ENCODE measurements at places on chromosomes 11 and 22.

GRCh38 chr11:79412761-79413160 lies 28.1 kb downstream of the TENM4 start:
- DNase-seq, result no peak

- no peak for DNase-seq
Observed at GRCh38 chr11:73194593-73194992, 23.5 kb upstream of the P2RY2 start.

DNA sequence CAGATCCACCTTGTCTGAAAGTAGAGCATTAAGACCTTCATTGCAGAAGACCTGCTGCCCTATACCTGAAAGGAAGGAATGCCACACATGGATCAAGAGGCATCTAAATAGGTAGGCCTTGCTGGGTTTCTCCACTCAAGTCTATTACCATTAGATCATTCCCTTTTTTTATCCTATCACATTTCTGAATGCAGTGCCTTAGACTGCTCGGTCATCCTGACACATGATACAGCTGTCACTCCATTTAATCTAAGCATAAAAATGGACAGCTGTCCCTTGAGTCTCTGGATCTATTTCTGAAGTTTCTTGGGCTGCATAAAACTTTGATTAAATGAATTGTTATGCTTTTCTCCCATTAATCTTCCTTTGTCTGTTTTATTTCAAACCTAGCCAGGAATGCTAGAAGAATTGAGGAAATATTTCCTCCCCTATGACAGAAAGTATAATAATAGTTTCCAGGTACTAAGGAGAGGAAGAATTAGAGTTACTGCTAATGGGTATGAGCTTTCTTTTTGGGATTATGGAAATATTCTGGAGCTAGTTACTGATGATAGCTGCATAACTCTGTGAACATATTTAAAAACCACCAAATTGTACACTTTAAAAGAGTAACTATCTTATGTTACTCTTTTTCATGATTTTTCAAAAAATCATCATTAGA lies 88.0 kb downstream of the DLG2 start:
- DNase-seq, result no peak

- DNase-seq, result no peak
Observed at GRCh38 chr11:94576306-94576705, 9.1 kb downstream of the PIWIL4 start.

DNA sequence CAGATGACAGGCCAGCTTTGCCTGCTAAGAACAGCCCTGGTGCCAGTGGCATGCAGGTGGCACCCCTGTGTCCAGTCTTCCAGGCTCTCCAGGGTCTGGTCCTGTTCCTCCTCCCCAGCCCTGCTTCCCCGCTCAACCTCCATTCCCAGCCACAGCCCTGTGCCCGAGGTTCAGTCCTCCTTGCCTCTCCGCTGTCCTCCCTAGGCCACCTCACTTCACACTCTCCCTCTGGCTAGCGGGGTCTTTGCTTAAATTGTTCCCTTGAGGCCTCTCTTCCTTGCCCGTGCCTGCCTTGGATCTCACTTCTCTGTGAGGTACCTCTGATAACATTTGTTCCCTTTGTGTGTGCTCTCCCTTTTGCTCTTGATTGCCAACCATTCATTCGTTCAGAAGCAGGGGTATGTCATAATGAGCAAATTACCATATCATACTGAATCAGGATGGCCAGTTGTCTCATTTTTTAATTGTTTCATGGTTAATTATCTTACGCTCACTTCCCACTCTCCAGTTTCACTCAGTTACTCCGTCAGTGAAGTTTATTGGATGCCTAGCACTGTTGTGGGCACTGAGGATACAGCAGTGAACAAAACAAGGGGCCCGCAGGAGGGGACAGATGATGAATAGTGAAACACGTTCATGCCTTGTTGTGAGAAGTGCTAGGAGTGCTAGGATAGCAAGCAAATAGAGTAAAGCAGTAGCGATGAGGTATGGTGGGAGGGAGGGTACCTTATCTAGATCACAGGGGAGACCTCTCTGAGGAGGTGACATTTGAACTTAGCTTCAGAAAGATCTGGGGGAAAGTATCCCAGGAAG lies 7.4 kb downstream of the BMAL1 start:
- DNase-seq, result no peak

DNA sequence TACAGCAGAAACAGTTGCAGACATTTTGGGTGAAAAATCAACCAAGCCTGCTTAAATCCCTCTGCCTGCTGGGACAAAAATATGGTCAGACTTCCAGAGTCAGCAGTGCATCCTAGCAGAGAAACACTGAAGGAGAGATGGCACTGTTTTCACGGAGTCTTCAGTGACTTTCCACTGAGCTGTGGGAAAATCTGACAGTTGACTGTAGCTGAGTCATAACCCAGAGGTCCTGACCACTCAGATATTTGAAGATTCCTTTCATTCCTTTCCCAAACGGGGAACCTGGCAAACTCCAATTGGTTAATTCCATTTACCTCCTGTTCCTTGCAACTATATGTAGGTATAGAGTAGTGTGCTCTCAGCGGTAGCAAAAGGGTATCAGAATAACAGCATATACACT lies 20.9 kb upstream of the UPB1 start:
- no peak for DNase-seq

DNA sequence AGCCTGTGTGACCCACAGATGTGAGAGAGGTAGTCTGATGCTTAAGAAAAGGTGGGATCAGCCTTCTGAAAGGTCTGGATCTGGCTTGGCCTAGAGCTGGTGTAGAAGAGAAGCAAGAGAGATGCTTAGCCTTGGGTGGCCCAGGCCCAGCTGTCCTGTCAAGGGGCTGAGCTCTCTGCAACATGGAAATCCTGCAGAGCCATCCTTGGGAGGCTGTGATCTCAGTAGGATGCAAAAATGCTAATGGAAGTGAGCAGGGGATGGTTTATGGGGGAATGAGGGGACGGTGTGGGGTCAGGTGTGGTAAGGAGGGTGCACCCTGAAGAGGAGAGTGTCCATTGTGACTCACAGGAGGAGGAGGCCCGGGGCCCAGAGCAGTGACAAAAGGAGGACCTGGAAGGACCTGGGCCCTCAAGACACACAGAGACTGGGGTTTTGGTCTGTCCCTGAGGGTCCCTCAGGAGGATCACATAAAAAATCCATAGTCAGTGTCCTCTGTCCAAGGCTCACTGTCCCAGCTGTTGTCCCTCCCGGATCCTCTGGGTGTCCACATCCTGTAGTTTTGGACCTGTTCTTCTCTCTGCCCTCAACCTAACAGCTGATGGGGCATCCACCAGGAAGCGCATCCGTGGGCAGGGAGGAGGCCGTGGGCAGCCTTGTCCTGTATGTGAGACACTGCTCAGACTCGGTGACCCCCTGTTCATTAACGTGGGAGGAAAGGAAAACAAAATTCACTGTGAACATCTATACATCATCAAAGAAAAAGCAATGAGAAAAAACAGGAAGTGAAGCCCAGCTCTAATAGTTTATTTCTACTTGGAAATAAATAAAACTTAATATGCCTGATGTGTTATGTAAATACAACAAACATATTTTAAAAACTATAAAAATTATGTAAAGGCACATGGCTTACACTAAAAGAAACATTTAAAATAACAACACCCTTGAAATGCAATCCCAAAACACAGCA lies 129.8 kb downstream of the ZNF280B start:
- no peak for DNase-seq

DNA sequence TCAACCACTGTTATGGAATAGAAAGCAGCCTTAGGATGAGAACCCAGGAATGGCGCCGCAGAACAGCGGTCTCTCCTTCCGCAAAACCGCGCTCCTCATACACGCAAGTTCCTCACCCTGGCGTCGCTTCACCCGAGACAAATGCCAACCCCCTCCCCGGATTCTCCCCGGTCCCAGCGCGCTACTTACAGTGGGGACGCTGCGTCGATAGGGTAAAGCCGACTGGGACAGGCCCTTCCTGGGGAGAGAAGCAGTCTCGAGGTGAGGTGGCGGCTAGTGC lies 287 bp downstream of the RPS13 start:
- no peak for DNase-seq

GRCh38 chr11:73995247-73995646 lies 12.6 kb upstream of the UCP2 start:
- DNase-seq, result no peak

GRCh38 chr11:120633616-120634393 lies 122.3 kb downstream of the GRIK4 start:
- DNase-seq, result no peak

DNA sequence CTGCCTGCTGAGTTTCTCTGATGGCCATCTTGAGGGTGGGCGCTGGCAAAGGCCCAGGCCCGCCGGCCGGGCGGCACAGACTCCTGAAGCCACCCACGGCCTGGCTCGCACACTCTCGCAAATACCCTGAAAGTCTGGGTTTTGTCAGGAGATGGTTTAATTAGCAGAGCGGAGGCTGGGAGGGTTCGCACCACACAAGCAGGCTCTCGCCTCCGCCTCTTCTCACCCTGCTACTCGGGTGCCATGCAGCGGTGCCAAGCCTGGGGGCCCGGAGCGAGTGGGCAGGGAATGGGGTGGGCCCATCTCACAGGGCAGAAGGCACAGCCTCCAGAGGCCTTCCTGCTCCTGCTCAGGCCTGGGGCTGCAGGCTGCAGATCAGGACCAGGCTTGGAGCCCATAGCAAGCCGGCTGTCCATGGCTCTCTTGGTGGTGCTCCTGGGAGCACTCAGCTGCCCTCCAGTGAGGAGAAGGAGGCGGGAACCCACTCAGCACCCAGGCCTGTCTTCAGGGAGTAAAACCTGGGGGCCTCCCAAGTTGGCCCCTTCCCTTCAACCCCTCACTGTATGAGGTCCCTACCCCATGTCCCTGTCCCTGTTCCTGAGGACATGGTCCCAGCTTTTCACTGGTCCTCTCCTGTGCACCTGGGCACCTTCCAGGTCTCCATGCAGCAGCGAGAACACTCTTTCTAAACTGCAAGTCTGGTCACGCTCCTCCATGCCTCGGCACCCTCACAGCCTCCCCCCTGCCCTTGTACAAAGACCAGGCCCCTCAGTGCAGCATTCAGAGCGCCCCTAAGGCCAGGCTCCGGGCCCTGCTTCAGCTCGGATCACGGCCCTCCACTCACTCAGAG lies 62.0 kb downstream of the FLRT1 start:
- no peak for DNase-seq
